ENCODE measurements at places on chromosomes 4 and X. TPM values are rescaled to one million over a fixed set of nuclear protein-coding genes. Genes with fewer than 3 reads are reported as not detected.

The USP53 gene
- polyA plus RNA-seq: 44.4 TPM

The SSX2 gene
- polyA plus RNA-seq: not detected

The ETFDH gene
- 56.1 TPM for polyA plus RNA-seq

The TRIM60 gene
- not detected for polyA plus RNA-seq

The TBC1D9 gene
- polyA plus RNA-seq: 4.6 TPM

The ACSL1 gene
- 301 TPM for polyA plus RNA-seq

The SPARCL1 gene
- 400 TPM for polyA plus RNA-seq

The UGT2B10 gene
- polyA plus RNA-seq: not detected

The CTAG2 gene
- polyA plus RNA-seq: not detected

The KLHL13 gene
- polyA plus RNA-seq: 3.8 TPM

The SCOC gene
- polyA plus RNA-seq: 49.1 TPM

The SPINK2 gene
- polyA plus RNA-seq: not detected

DNA sequence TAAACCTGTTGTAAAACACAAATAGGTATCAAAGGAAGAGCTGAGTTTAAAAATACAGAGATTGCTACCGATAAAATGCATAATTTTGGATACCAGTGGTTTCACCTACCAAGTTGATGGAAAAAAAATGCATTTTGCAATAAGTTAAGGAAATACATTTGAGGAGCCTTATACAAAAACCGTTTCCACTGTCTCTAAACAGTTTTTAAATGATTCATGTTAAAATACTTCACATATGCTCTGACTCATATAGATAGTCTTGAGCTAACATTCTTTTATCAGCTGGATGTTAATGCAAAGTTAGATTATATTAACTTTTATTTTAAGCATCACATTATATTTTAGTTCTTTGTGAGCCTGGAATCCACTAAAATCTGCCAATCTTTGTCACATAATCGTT is 50.6 kb upstream of the ANKRD17 start:
- no peak for DNase-seq

DNA sequence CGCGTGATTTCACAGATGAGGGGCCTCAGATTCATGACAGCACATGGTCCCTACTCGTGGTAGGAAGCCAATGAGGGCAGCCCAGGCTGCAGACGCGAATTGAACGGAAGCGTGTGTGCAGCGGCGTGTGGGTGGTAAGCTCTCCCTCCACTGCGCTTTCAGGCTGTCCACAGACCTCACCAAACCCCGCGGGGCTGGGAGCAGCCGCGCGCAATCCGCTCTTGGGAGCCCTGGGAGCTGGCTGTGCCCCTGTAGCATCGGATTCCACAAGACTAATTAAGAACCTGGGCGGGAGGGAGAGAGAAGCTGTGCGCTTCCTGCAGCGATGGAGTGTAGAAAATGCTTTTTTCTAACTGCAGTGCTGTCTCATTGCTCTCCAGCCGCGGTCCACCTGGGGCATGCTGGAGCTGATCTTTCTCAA is 134.9 kb downstream of the STOX2 start:
- peak; percentile 46 for DNase-seq

- no peak for DNase-seq
These were observed 1.7 kb downstream of the KCNIP4 start for GRCh38 chr4:21946858-21947257.

- no peak for DNase-seq
These were observed 74.3 kb downstream of the METTL14 start for GRCh38 chr4:118759481-118759880.

DNA sequence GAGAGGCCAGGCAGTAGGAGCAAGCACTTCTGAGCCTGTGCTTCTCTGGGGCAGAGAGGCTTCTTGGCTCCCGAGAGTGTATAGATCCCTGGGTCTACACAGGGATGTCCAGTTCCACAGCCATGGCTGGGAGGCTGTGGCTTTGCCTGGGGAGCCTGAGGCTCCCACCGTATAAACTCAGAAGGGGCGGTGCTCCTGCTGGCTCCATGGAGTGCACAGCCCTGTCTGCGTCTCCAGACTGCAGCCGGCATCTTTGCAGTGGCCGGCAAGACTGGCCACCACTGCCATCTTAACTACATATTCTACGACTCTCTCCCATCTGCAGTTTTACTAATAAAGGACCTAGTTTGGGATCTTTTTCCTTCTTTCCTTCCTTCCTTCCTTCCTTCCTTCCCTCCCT is 1253.8 kb downstream of the C4orf33 start:
- no peak for DNase-seq

DNA sequence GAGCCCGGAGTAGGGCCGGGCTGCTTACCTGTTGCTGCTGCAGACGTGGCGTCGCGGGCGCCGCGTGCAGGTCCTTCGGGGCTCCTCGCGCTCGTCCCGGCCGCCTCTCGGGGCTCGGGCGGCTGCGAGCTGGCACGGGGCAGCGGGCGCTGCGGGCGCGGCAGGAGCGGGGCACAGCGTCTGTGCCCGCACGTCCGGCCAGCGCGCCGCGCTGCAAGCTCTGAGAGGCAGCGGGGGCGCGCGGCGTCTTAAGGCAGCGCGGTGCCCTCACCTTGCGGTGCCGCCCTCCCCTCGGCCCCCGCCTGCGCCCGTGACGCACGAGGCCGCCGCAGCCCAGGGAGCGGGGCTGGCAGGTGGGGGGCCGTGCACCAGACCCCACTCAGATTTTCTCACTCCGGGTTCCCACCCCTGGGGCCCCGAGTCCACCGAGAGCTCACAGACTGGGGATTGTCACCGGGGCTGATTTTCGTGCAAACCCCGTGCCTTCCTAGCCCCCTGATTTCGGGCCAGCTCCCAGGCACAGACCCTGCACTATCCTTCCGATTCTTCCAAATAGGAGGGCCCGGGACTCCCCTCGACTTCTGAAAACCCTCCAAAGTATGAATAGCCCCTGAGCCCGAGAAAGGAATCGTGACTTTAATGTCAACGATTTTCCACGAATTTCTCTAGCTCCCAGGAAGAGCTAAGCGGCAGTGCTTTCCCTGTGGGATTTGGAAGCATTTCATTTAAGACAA is at the start of gene GPR101:
Gene GPR101 (minus strand): TSS at position 222 of the 734 bp plus-strand sequence. CDS start 2,321 bp downstream, outside the sequence.
- DNase-seq: no peak

GRCh38 chr4:114563536-114564315 is 34.9 kb upstream of the UGT8 start:
- no peak for DNase-seq

DNA sequence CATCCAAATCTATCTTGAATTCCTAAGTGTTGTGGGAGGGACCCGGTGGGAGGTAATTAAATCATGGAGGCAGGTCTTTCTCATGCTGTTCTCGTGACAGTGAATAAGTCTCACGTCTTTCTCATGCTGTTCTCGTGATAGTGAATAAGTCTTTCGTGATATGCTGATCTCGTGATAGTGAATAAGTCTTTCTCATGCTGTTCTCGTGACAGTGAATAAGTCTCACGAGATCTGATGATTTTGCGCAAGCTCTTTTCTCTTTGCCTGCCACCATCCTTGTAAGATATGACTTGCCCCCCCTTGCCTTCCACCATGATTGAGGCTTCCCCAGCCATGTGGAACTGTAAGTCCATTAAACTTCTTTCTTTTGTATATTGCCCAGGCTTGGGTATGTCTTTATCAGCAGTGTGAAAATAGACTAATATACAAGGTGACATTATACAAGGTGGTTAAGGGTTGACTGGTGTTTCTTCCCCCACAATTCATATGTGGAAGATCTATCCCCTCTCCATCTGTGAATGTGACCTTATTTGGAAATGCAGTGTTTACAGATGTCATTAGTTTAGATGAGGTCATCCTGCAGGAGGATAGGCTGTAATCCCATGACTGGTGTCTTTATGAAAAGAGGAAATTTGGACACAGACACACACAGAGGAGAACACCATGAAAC is 27.6 kb downstream of the ARSD start:
- DNase-seq: no peak

- no peak for DNase-seq
These were observed 288.1 kb downstream of the DCTD start for GRCh38 chr4:182629096-182629495.

GRCh38 chr4:26320538-26321372 is at the start of gene RBPJ:
Gene RBPJ, plus strand, starts transcription at chr4:26321014. Its CDS starts 15 bp downstream, at chr4:26321029.
- peak; percentile 93 for DNase-seq

- DNase-seq: no peak
These were observed 3.8 kb downstream of the IL21 start for GRCh38 chr4:122616915-122617596.

- DNase-seq: no peak
These were observed 39.3 kb upstream of the HPGD start for GRCh38 chr4:174561560-174561959.

DNA sequence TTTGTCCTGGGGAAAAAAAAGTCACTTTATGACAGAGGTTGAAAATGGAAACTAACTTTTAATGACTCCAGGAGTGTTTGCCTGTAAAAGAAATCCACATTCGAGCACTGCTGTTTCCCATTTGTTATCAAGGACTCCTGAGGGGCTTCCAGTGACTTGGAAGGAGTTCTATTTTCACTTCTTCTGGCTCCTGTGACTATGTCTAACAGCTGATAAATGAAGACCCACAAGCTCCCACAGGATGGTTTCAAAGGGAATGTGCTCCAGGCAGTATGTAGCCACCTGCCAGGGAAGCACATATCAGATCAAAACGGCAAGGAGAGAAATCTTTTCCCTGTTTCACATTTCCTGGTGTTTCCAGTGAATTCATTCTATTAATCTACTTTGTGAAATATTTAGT is 159.8 kb upstream of the FAM241A start:
- no peak for DNase-seq

GRCh38 chrX:30835373-30835772 is 53.7 kb downstream of the TAB3 start:
- DNase-seq: no peak
